ENCODE measurements at places on chromosomes 3 and 15.

DNA sequence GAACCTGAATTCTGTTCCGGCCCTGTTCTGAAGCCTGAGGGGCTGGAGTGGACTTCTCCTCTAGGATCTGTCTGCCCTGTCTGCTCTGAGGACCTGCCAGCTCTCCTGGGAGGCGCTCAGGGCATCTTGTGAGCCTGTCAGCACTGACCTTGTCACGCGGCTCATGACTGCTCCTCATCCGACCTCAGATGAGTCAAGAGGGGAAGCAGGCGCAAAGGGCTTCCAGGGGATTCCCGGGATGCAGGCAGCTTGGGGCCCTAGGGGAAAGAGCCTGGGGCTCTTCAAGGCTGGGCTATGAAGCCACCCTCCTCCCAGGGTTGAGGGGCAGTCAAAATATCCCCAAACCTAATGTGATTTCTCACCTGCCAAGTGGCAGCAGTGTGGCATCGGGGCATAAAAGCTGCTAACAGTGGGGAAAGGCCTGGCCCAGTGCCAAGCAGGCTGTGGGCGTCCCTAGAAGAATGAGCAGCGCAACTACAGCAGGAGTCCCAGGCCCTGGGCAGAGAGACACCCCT is 27.6 kb upstream of the ANKDD1A start:
- DNase-seq: no peak

DNA sequence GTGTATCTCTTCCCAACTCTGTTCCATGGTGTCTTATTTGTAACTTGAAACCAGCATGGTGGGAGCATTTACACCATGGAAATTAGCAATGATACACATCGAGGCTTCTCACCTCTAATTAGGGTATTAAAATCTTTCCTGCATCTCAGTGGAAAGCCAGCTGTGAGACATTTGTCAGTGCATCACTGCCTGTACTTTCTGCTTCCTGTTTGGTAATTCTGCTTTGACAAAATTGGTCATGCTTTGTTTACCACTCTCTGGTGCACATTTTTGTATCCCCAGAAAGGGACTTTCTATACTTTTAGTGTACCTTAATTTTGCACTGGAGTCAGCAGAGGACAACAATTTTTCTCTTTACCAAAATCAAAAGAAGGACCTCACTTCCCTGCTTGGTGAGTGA is 402.1 kb downstream of the PDCD6IP start:
- DNase-seq: no peak

GRCh38 chr15:68787609-68788263 is 33.0 kb downstream of the ANP32A start:
- no peak for DNase-seq

DNA sequence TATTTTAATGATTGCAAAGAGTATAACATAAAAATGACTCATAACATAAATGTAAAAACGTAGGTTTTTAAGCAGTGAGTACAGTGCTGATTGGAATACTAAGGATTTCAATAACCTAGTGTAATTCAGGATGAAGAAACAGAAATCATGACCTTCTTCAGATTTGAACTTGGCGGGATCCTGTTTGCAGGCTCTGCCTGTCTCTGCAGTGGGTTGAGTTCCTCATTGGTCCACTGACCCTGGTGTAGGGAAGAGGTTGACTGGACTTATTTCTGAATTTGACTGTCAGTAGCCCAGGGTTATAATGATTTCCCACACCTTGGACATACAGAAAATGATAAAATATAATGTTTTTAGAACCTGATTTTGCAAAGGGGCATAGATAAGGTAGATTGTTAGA is 171.7 kb downstream of the FNDC3B start:
- no peak for DNase-seq

- DNase-seq: no peak
These were observed 348.6 kb upstream of the CDIN1 start for GRCh38 chr15:36230776-36231175.

DNA sequence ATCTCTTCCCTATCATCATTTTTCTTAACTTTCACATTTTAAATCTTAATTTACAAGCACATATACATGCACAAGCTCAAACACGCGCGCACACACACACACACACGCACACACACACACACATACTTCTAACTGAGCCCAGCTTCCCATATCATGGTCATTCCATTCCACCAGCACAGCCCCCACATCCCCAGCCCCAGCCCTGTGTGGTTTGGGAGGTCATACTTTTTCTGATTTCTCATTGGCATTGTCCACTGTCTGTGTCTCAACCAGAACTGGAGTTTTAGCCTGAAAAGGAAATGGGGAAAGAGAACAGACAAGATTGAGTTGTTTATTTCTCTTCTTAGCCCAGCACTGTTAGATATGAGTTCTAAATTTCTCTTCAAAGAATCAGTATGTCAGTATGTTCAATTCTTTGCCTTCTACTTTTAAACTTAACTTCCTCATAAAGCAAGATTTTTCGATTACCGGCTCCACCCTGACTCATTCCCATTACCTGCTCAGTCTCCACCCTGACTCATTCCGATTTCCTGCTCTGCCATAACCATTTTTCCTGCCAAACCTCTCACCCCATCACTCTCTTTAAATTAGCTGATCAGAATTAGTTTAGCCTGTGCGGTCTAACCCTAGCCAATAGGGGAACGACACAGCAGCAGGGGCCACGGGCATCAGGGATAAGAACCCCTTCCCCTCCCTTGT is 6.4 kb downstream of the IQCF1 start:
- DNase-seq: no peak

GRCh38 chr15:73755481-73755880 is 2.3 kb upstream of the INSYN1 start:
- no peak for DNase-seq

GRCh38 chr15:62124176-62124972 is 40.7 kb downstream of the C2CD4B start:
- no peak for DNase-seq

DNA sequence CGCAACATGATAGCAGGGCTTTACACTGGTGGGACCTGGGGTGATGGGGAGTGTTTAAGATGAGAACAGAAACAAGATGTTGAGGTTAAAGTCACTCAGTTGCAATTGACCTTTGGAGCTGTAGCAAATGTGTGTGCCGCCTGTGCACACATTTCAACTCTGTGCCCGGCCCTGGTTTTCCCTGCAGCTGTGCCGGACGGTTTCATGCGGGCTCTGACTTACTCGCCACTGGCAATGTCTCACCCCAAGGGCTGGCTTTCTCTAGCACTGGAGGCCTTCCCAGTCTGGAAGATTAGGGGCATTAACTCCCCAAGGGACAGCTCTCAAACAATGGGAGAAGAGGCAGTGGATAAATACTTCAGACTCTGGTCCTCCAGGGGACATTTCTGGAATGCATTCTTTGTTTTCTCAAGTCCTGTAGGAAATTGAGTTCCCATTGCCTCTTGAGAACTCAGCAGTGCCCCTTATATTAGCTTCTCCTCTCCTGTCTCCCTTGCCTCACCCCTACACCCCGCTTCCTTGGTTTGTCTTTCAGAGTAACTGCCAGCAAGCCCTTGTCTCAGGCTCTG is 152.5 kb downstream of the EDEM1 start:
- DNase-seq: no peak

GRCh38 chr3:179509701-179510100 is 53.0 kb upstream of the ACTL6A start:
- DNase-seq: no peak

- no peak for DNase-seq
These were observed 151.1 kb downstream of the PGPEP1L start for GRCh38 chr15:98856532-98856907.

- DNase-seq: no peak
These were observed 597.2 kb upstream of the ADAMTS9 start for GRCh38 chr3:65284961-65285360.

- DNase-seq: no peak
These were observed 72.3 kb upstream of the ST3GAL6 start for GRCh38 chr3:98690876-98691275.

DNA sequence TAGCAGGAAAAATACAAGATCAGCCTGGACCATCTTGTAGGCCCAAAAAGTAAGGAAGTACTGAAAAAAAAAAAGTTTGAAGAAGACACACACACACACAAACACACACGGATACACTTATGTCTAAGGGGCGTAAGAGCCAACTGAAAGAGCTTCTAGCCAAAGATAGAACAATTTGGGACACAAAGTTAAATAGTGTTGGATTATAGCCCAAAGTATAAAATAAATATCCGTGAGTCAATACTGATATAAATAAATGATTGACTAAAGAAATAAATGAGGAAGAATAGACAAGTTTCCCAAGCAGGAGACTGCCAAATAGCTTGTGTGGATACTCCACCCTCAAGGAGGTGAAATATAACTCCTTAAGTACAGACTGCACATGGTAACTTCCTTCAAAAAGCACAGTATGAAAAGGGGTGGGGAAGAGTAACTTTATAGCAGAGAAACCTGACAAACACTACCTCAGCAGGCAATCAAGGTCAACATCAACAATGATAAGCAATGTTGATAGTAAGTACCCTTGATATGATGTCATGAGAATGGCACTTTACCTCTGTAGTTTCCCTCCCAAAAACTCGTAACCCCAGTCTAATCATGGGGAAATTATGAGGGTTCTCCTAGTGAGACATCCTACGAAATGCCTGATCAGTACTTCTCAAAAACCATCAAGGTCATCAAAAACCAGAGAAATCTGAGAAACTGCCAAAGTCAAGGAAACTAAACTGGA is 187.3 kb upstream of the ATP11B start:
- no peak for DNase-seq

DNA sequence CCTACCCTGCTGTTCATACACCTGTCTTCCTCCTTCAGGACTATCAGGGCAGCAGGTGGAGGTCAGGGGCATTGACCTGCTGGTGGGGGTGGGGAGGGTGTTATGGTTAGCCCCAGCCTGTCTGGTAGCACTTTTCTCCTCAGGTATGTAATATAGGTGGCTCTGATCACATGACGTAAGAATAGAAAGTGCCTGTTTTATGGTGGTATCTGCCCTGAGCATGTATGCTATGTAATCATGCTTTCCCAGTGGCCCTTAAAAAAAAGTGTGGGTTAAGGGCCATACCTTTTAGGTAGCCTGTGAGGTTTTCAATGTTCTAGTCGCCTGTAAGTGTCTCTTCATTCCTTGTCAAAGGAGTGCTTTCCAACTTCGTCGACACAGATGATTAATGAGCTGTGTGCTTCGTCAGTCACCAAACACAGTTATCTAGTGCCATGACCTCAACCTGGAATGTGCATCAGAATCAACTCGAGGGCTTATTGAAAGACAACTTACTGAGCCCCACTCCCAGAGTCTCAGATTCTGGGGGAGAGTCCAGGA is 86.3 kb downstream of the KLHL25 start:
- DNase-seq: no peak

- DNase-seq: no peak
These were observed 89.0 kb upstream of the STRIT1 start for GRCh38 chr3:155382396-155383042.

- no peak for DNase-seq
These were observed 26.8 kb downstream of the NFKBIZ start for GRCh38 chr3:101876142-101876541.

DNA sequence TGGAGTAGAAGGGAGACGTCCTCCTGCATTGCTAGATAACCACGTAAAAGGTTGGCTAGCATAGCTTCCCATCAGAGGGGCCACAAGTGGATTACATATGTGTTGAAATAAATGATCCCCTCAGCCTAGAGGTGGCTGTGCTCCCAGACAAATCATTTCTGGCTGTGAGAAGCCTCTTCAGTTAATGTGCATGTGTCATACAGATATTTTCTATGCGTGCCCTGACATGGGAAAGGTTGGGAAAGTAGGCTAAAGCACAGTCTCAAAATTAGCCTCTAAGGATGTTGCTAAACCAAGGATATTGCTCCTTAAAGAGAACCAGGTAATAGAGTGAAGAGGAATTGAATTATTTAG is 17.8 kb downstream of the USP3 start:
- no peak for DNase-seq

DNA sequence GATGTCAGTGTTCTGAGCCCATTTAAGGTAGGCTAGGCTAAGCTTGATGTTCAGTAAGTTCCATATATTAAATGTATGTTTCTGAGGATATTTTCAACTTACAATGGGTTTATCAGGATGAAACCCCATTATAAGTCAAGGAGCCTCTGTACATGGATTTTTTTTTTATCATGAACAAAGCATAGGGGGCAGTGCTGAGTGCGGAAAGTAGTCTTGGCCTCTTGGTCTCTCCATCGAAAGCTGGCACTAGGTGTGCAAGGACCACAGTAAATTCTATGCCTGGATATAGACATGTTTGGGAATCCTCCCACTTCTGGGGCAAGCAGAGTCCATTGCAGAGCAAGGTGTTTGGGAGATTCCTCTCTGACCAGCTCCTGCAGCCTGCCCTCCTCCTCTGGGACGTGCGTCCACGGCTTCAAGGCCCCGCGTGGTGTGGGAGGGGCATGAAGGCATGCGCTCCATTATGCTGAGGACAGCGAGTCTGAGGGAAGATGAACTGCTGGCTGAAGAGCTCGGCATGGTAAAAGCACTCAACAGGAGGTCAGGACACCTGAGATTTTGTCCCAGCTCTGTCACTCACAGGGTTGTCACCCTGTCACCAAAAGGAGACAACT is 122.9 kb upstream of the LIPC start:
- no peak for DNase-seq

DNA sequence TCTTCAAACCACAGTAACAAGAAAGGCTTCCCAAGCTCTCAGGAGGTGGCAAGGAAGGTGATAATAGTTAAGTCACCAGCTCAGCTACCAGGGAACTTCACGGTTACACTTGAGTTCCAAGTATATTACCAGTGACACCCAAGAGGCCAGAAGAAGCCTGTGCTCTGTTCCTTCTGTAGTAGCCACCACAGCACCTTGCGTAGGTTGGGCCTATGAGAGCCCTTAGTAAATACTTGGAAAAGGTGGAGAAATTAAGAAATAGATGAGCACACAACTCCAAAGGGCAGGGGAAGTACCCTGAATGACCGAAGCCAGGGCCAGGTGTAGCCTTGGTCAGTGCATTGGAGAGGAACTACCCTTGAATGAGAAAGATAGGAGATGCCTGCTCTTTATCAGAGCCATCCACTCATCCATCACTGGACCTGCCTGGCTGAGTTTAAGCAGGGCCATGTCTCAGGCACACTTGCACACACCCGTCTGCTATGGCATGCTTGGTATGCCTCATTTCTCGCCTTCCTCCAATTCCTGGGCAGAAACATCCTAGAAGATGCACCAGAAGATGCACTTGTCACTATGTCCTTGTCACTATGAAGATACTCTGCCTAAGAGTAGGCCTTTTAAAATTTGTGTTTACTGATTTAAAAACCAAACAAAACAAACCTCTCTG is 32.6 kb upstream of the NDUFB4 start:
- no peak for DNase-seq

GRCh38 chr15:94026458-94027304 is 204.7 kb upstream of the MCTP2 start:
- no peak for DNase-seq

DNA sequence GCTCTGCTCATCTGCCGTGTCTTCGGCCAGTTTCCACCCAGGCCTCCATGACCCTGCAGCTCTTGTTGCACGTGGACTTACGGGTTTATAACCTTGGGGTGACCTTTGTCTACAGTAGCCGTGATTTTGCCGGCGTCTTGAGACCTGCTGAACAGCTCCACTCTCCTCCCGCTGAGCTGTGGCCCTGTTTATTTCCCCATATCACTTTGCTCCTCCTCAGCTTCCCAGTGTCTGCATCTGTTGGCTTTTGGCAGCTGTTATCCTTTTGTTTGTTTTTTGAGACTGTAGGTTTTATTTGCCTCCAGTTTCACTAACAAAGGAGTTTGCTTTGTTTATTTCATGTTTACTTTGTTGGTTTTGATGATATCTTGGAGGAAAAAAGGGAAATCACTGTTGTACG is 29.3 kb upstream of the SLC28A1 start:
- DNase-seq: no peak

All from SK-N-MC (cell line).